ENCODE measurements at places on chromosomes 4 and X.

DNA sequence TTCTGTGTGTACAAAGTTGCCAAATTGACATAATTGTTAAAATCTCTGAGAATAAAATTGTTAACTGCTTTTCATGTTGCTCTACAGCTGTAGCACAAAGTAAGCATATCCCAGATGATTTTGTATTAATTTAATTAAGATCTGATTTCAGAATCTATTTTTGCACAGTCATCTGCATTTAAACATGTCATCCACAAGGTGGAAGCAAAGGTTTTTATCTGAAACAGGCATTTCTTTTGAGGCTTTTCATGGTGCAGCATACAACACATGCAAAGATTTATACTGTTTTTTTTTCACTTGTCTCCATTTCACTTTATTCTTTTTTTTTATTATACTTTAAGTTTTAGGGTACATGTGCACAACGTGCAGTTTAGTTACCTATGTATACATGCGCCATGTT lies 51.2 kb downstream of the GC start:
- DNase-seq, result no peak

DNA sequence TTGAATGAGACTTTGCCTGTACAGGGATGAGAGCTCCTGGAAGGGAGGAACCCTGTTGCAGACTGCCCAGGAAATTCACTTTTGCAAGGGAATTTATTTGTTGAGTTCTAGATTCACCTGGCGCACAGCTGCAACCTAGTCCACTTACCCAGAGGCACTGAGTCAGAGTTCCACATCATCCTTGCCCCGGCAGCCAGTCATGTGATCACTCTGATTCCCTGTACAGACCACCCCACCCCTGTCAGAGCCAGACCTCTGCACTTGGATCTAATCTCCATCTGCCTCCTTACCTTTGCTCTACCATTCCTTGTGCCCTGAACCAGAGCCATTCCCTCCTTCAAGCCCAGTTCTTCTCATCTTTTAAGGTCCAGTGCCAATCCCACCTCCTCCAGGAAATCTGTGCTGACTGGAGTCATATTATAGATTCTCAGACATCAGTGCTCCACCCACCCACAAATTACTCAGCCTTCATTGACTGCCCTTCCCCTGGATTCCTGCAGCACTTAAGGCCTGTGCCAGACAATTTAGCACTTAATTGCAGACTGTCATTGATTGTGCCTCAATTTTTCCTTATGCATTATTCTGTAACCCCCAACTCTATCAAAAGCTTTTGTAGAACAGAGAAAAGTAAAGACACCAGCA lies 84.1 kb upstream of the MAGEA4 start:
- no peak for DNase-seq

- no peak for DNase-seq
Observed at GRCh38 chr4:140944572-140944971, 188.4 kb upstream of the TBC1D9 start.

GRCh38 chr4:138562544-138562991 lies 320.4 kb upstream of the SLC7A11 start:
- DNase-seq, result no peak

DNA sequence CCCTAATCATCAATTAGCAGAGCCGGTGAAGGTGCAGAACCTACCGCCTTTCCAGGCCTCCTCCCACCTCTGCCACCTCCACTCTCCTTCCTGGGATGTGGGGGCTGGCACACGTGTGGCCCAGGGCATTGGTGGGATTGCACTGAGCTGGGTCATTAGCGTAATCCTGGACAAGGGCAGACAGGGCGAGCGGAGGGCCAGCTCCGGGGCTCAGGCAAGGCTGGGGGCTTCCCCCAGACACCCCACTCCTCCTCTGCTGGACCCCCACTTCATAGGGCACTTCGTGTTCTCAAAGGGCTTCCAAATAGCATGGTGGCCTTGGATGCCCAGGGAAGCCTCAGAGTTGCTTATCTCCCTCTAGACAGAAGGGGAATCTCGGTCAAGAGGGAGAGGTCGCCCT lies 3.3 kb upstream of the OPN1LW start:
- DNase-seq, result no peak

GRCh38 chr4:84171871-84172270 lies 327.2 kb downstream of the NKX6-1 start:
- DNase-seq, result no peak

DNA sequence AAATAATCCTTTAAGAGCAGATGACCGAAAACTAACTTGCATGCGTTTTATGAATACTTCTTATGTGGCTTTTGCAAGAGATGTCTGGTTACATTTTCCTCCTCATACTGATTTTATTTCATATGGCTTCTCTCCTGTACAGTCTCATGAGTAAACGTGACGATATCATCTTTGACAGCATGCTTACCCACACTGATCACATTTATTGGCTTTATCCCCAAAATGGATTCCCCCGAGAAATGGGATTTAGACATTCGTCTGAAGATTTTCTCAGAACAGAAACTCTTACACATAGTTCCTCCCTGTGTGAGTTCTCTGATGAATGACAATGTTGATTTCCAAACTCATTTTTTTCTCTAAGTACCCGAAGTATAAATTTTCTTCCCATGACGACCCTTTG lies 939.7 kb upstream of the LCORL start:
- no peak for DNase-seq

DNA sequence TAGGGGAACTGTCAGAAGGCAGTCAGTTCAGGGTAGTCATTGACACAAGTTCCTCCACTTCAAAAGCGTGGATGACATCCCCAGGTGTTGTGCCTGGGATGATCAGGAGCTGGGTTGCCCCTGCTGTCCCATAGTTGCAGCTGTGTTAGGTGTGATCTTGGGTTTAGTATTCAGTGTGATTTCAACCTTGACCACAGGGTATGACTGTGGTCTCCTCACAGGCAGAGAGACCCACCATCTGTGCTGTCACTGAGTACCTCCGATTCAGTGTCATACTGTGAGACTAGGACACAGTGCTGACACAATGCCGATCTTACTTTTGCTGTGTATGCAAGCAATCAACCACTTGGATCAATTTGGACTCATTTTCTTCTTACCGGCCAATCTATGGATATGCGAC lies 25.2 kb downstream of the FOXR2 start:
- DNase-seq, result no peak

GRCh38 chr4:118308306-118309030 lies 44.3 kb downstream of the PRSS12 start:
- no peak for DNase-seq

GRCh38 chrX:107452581-107452980 lies 3.1 kb downstream of the FRMPD3 start:
- DNase-seq, result no peak

DNA sequence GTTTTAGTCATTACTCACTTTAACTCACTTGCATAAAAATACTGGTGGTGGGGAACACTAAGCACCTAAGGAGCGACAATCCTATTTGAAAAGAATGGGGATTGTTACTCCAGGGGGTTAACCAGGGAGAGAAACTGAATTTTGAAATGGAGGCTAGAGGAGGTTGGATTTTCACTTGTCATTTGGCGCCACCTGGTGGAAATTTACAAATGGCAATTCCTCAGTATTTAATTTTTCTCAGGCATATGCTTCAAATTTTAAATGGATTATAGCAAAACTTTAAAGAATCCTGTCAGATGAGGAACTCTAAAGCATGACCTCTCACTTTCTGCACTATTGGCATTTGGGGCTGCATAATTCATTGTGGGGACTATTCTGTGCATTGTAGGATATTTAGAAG lies 2.7 kb upstream of the GEMIN8 start:
- no peak for DNase-seq

- no peak for DNase-seq
Observed at GRCh38 chrX:73916931-73917667, 354.1 kb downstream of the CHIC1 start.

DNA sequence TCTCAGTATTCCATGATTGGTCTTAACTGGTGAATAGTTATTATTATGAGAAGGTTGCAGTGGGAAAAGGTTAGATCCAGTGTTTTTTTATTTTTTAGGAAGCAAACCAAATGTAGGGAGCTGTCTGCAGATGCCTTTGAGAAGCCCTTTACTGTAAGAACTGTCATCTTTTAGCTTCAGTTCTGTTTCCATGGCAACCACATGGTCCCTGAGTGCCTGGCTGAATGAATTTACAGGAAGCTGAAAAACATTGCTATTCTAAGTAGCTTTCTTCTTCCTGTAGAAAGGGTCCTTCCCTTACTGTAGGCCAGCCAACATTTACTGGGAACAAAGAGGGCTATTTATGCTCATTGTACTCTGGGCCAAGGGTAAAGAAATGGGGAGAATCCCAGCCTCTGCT lies 103.3 kb downstream of the DCLK2 start:
- no peak for DNase-seq

DNA sequence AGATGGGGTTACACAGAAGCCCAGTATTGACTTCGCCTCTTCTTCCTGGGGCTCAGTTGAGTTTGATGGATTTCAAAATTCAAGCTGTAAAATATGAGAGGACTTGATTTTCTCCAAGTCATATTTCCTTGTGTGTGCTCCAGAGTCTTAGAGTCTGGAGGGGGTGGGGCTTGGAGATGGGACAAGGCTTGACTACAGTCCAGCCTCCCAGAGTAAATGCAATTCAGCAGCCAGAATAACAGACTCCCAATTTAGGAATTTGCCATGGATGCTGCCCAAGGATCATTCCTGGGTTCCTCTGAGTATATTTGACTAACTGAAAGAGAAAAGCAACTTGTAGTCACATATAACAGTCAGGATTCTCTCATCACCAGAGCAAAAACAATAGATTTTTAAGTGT lies 53.7 kb upstream of the RBPJ start:
- no peak for DNase-seq

GRCh38 chrX:17488036-17488435 lies 113.0 kb downstream of the NHS start:
- DNase-seq, result no peak

GRCh38 chr4:185016101-185016940 lies 2.0 kb upstream of the HELT start:
- DNase-seq, result no peak

DNA sequence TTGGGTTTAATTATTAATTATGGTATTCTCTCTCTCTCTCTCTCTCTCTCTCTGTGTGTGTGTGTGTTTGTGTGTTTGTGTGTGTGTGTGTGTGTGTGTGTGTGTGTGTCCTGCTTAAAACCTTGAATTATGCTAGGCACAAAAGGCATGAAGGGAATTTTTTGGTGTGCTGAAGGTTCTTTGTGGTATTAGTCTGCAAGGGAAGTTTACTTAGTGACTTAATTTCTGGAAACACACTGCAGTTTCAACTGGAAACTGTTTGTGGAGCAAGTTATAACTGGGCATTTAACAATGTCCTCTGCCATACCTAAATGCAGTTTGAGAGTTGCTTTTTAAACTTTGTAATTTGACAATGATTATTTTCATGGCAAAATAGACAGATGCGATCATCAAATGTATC lies 111.7 kb downstream of the FRMPD4 start:
- no peak for DNase-seq

DNA sequence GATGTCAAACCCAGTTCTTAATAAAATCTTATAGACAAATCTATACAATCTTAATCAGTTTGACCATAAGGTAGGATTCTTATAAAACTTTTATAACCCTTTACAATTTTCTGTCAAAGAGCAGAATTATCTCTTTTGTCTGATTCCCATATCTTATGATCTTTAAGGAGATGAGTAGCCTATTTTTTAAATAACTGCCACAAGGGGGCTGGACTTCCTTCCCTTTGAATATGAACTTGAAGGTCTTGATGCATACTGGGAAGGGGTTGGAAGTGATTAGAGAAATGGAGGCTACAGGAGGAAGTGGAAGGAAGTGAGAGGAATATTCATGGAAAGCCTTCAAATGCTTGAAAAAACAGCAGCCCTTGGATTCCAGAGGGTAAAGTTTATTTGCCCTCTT lies 111.1 kb downstream of the APOOL start:
- no peak for DNase-seq

- DNase-seq, result no peak
Observed at GRCh38 chrX:135437867-135438733, 16.4 kb downstream of the SMIM10L2A start.

- no peak for DNase-seq
Observed at GRCh38 chr4:5524446-5525299, 183.7 kb downstream of the EVC2 start.

DNA sequence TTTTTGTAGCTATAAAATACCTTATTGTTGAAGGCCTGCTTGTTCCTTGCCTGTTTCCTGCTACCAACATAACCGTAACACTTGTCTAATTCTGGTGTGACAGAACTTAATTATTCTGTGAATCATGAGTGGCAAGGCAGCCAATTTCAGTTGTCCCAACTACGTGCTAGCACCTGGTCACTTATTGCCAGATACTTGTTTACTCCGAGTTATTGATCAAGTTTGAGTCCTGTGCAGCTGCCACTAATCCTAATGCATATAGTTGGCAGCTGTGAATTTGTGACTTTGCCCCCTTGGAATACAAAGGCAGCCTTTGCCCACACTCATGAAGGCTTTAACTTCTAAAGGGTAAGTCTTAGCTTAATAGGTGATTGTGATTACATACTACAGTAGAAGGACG lies 7.8 kb upstream of the RNF128 start:
- DNase-seq, result no peak

DNA sequence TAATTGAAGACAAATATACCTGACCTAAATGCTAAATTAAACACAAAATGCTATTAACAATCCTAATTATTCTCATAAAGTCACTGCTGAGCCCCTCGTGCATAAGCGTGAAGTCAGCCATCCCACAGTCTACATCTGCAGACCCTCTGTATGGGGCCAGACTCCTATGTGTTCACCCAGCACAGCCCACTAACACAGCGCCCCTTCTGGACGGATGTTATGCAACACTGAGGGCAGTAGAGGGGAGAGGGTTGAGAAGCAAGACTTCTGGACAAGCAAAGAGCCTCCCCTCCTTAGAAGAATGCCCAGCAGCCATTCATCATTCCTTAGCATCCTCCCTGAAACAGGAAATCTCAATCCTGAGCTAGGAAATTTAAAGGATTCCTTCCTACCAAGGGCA lies 7.9 kb downstream of the TRPC3 start:
- no peak for DNase-seq

DNA sequence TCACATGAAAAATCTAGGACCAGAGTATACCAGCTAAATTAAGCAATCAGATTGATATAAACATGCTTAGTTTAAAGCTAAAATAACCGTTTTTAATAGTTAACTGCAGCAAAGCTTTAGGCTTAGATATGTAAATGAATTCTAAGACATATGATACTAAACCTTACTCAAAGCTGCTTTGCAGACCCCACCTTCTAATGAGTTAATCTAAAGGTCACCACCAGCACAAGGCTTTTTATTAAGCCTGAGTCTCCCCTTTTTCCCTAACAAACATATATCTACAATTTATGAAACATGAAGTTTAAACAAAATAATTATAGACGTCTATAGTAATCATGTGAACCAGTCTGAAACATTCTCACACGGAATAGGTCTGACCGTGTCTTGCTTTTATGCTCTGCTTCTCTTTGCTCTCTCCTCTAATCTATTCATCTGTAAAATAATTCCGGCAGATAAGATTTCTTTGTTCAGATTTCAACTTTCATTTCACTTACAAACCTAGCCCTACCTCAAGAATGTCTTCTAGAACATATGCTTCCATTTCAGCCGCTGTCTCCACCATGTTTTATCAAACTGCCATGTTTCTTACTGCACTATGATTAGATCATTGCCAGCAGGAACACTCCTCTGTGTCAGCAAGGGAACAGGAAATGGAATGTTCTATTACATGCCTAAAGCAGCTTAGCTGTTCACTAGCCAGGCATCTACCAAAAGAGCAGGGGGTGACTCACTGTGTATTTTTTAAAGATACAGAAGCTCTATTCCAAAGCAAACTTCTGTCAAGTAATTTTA lies 35.9 kb downstream of the ANKRD17 start:
- no peak for DNase-seq
